Stimulated activated CD8-positive, alpha-beta memory T cell treated with anti-CD3 and anti-CD28 coated beads, Interleukin-2, amount 100 ng/mL, for 1 hour (primary cell): ENCODE measurements at places on chromosomes 2 and 18.

DNA sequence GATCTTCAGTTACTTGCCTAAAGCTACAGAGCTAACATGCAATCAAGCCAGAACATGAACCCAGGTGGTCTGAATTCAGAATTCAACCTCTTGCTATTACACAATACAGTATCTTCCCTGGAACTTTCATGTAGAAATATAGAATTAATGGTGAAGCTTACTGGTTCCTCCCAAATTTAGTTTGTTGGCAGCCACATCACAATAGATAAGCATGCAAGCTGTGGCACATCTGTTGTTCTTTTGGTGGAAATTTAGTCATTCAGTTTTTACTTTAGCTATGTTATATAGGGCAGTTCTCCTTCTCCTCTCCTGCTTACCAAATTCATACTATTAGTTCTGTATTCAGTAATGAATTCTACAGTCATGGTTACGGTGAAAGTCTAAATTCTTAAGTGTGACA is 101.0 kb upstream of the RNF152 start:
- DNase-seq: no peak

DNA sequence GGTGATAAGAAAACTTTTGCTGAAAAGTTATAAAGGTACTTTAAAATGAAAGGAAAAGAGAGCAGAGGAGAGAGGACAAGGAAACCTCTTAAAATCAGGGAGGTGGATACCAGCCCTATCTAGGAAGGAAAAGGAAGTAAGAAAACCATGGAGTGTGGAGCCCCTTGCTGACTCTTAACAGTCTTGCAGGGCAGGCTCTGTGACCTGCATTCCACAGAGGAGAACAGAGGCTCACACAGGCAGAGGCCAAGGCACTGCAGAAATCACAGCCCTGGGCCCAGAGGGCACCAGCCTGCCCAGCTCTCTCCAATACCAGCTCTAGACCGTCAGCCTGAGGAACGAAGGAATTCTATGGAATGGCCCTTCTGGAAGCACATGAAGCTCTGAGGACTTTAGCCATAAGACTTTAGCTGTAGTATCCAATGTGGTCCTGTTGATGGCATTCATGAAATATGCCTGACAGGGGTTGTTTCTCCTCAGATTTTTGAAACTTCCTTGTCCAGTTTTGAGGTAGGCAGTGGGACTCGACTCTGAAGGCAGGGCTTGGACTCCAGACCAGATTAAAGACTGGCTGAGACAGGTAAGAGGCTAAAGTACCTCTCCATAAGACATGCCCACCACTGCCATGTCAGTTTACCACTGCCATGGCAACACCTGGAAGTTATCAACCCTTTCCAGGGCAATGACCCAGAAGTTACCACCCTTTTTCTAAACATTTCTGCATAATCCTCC is 216.3 kb downstream of the ANAPC1 start:
- DNase-seq: no peak

DNA sequence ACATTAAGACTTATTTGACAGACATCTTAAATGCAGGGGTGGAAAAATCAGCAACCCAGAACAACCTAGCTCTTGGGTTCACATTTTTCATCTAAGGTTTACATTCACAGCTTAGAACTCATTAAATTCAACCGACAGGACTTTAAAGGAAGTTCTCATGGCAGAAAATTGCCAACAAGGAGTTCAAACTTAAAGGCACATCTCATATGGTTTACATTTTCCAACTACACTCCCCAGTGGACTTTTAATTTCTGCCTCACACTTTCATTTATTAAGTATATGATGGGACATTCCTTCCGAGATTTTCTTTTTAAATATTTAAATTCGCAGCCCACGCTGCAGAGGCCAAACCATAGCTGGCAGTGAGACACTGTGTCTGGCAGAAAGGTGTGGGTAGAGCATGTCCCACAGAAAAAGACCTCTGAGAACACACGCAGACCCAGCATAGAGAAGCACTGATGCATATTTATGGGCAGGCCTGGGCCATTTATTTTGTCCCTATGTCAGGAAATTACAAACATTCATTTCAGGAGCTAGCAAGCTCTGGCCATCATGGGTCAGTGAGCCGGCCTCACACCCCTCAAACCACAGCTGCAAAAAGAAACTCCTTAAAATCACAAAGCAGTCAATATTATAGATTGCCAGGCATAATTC is 46.3 kb downstream of the STK39 start:
- DNase-seq: no peak

GRCh38 chr2:118086024-118086633 is 2.1 kb upstream of the INSIG2 start:
- no peak for DNase-seq

DNA sequence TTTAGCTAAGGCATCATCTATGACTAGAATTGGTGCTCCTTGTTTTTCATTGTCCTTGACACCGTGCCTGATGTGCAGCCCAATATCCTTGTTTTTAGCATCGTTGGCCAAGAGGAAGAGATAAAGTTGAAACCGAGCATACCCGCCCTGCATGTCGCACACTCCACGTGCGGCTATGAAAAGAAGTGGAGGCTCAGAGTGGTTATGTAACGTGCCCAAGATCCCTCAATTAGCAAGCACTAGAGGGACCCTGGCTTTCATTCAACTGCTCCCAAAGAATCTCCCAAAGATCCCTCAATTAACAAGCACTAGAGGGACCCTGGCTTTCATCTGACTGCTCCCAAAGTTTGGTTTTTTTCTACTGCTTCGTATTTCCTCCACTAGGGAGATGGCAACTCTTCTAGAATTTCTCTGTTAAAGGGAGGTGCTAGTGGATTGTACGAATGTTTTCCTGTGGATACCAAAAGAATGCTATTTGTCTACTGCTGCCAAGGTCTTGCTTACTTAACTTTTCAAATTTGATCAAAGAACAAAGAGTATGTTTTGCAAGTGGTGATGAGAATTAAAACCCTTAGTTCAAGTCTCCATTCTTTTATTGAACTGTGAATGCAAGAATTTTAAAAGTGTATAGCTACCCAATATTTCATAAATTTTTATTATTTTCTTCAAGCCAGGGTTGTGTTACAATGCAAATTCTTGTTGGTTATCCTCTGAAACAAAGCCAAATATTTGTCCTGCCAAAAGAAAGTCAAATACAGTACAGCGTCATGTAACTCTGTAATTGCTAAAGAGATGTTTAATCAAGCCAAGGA is 92.1 kb downstream of the AOX1 start:
- DNase-seq: no peak

DNA sequence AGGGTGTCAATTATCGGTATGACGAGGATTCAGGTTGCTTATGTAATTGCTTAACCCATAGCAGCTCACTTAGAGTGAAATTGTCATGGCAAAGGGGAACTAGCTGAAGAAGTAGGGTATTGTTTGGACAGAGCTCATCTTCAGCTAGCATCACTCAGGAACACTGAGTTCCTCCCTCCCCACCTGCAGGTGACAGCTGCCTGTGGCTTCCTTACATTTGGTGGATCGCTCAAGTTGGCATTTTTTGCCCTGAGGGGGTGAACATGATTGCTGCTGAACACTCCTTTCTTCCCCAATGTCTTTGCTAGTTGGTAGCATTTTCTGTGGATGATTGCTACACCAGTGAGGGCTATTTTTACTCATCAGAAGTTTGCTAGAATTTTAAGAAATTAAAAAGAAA is 86.7 kb upstream of the THUMPD2 start:
- no peak for DNase-seq

GRCh38 chr2:229475778-229476177 is 204.7 kb upstream of the PID1 start:
- no peak for DNase-seq

DNA sequence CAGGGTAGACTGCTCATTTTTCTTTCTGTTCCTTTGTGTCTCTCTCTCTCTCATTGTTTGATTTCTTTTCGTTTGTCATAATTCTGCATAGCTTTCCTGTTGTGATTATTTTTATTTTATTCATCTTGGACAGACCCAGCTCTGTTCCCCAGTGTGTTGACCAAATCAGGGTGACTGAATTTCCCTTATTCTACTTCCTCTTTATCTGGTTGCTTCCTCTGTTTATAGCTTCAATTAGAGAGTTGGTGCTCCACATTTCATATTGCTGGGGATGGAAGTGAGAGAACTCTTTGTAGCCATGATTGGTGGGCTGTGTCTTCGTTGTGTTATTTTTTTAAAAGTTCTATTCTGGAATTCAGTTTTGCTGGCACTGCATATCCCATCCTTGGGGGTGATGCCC is 19.1 kb downstream of the PROKR1 start:
- no peak for DNase-seq

DNA sequence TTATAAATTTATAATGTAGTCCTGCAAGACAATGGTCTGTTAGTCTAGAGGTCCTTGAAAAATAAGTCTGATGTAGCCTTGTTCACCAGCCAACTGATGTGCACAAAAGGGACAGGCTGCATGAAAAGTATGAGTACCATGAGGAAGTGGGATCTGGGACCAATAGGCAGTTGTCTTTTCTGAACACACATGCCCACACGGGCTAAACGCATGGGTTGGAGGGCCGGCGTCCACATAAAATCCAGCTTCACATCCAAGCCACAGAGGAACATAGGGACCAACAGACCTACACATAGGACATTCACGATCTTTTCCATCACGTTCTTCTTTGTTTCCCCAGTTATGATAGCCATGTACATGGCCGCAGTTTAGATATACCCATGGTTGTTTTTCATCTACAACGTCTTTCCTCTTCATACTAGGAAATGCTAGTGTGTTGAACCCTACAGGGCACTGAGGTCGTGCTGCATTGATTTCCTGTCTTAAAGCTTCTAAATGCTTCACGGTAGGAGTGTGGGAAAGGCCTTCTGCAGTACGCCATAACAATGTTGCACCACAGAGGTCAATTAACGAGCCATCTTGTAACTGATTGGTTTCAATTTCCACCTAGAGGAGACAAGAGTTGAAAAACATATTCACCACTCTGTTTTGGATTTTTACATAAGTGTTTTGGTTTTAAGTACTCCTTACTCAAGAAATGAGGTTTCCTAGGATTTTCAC is 49.4 kb downstream of the PELI1 start:
- no peak for DNase-seq

DNA sequence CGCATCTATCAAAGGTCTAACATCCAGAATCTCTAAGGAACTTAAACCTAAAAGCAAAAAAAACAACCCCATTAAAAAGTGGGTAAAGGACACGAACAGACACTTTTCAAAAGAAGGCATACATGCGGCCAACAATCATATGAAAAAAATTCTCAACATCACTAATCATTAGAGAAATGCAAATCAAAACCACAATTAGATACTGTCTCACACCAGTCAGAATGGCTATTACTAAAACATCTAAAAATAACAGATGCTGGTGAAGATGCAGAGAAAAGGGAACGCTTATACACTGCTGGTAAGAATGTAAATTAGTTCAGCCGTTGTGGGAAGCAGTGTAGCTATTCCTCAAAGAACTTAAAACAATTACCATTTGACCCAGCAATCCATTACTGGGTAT is 38.0 kb downstream of the PPP3R1 start:
- no peak for DNase-seq

- DNase-seq: no peak
Observed at GRCh38 chr18:46148810-46149209, 44.6 kb downstream of the HAUS1 start.

DNA sequence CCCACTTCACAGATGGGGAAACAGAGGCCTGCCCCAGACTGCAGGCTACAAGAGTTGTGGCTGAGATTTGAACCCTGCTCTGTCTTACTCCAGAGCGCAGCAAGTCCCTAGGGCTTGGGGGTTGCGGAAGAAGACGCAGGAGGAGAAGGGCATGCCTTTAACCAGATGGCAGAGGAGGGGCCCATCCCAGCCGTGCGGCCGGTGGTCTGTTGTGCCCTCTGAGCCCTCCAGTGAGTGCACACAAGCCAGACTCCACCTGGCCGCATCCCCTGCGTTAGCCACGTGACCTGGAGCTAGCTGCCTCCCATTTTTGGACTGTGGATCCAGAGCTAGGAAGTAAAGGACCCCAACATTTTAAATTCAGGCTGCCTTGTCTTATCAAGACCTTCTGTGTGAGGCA is 2.8 kb downstream of the KCNIP3 start:
- no peak for DNase-seq

- DNase-seq: no peak
Observed at GRCh38 chr2:98698896-98699295, 32.0 kb downstream of the MGAT4A start.

DNA sequence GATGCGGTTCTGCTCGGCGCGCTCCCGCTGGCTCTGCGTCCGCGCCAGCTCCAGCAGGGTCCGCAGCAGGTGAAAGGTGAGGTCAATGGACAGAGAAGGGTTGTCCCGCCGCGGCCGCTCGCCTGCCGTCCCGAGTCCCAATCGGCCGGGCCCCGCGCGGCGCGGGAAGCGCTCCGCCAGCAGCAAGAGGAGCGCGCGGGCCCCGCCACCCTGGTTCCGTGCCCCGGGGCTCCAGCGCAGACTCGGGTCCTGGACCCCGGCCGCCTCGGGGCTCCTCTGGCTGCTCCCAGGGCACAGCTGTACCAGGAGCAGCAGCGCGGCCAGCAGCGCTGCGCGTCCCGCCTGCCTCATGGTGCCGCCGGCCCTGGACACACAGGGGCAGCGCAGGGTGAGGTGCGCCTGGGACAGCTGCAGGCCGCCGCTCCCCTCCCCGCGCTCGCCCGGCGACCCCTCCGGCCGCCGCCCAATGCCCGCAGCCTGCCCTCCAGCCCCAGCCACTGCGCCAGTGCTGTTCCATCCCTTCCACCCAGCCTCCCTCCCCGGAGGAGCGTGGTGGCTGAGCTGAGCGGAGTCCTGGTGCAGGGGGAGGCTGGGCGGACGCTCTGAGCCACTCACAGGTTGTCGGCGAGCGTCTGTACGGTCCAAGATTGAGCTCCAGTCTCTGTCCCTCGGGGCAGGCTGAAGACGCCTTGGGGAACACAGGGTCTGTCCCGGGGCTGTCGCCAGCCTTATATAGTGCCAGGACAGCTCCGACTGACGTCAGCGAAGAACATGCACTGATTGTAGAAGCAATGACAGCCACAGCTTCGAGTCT is 493 bp downstream of the UCN start:
- no peak for DNase-seq

DNA sequence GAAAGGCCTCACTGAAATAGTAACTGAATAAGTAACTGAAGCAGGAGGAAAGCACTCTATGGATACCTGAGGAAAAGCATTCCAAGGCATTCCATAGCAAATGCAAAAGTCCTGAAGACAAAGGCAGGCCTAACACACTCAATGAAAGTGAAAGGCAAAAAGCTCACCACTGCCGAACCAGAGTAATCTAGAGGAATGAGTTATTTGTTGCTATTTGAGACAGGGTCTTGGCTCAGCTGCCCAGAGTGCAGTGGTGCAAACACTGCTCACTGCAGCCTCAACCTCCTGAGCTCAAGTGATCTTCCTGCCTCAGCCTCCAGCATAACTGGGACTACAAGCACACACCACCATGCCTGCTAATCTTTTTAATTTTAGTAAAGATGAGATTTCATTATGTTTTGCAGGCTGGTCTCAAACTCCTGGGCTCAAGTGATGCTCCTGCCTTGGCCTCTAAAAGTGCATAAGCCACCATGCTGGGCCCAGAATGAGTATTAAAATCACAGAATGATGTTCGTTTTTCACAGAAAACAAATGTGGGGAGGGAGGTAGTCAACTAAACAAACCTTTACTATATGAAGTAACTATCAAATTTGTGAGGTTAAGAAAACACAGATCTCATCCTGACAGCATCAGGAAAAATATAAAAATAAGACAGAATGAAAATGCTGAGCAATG is 17.9 kb downstream of the PIAS2 start:
- no peak for DNase-seq
